CD4-positive, alpha-beta T cell treated with Interferon gamma for 1 hour (primary cell): ENCODE measurements at places on chromosomes 2 and 18.

DNA sequence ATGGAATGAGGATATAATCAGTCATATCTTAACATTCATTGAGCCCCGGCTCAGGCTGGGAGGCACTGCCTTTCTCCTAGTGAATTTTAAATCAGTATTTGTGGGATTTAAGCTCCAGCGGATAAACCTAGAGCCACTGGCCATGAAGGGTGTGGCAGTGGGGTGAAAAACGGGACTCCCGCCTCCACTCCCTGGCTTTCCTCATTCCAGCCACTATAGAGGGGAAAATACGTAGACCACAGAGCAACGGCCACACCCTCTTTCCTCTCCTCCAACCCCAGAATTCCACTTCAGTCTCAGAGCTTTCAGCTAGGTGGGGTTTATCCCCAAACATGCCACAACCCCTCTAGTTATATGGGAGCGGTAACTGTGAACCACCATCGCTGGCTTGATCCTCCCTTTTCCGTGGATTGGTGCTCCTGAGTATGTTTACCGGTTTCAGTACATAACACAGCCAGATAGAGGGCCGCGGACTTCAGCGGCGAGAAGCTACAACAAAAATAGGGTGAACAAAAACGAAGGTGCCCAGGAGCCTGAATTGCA is 70.6 kb upstream of the ITGB6 start:
- DNase-seq: no peak

DNA sequence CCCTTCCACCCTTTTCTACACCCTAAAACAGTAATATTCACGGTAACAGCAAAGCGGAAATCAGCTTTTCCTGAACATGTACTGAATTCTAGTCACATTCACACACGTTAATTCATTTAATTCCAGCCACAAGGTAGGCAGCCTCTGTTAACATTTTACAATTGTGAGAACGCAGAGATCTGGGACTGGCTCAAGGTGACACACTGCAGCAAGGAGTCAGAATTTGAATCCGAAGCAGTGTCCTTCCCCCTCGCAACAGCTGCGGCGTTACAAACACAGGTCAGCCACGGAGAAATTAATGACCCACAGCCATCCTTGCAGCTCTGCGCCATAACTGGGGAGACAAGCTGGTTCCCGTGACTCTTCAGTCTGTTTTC is 818 bp upstream of the SLC20A1 start:
- no peak for DNase-seq

GRCh38 chr2:207241198-207241597 is 75.5 kb upstream of the KLF7 start:
- no peak for DNase-seq

DNA sequence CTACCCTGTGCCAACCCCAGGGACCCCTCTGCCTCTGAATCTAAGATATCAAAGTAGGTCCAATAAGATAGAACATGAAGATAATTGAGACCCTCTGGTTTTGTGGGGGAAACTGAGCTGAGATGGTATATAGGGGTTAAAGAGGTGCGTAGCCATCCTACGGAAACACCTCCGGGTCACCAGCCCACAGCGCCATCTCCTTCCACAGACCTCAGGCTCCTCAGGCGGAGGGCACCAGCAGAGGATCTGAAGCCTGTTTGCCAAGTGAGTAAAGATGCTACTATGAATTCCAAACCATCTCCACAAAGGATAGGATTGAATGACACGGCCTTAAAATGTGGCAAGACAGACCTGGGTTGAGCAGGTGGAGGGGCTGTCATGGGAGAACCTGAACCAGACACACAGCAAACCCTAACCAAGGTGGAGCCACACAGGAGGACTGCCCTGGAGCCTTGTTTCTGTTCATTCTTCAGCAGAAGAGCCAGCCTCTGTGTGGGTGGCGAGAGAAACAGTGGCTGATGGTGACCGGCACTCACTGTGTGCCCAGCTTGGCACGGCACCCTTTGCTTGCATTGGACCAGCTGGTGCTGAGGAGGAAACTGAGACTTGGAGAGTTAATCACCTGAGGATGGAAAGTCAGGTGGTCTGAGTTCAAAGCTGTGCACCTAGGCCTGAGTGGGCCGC is 10.2 kb downstream of the GBX2 start:
- no peak for DNase-seq

DNA sequence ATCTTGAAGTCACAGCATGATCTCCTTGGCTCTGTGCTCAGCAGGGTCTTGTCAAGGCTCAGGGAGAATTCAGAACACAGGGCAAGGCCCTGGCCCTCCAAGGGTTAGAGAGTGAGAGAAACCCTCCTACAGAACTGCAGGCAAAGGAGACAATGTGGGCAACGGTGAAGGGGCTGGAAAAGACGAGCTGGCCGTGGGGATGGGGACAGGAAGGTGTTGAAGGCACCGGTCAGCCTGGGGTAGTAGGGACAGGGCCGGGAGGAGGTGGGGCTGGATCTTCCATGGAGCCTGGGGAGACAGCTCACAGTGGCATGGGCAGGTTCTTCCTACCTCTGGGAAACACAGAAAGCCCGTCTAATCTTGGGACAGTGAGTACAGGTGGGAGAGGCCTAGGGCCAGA is 92.2 kb upstream of the MCFD2 start:
- DNase-seq: no peak

DNA sequence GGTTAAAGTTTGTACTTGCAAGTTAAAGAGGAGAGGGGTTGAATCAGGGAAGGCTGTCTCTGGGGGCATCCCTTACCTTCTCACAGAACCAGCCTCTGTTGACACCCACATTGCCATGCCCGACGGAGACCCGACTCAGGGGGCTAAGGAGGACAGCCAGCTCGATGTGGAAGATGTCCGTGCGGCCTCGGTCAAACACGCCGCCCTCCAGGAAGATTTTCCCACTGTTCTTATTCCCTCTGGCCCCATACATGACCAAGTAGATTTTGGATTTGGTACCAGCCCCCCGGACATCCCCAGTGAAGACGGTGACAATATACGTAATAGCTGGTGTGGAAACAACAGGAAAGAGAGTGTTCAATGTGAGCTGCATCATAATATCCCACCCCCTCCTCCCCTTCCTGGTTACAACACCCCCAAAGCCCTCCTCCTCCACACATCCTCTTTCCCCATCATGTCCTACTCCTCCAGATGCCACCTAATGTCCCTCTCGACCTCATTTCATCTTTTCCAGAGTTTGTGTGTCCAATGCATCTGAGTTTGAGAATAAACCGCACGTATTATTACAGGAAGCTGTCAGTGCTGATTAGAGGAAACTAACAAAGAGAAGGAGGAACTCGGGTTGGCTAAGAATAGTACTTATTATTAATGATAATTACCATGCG is 55.7 kb downstream of the LOXHD1 start:
- no peak for DNase-seq

GRCh38 chr2:143124445-143124844 is 4.8 kb upstream of the ARHGAP15 start:
- no peak for DNase-seq

DNA sequence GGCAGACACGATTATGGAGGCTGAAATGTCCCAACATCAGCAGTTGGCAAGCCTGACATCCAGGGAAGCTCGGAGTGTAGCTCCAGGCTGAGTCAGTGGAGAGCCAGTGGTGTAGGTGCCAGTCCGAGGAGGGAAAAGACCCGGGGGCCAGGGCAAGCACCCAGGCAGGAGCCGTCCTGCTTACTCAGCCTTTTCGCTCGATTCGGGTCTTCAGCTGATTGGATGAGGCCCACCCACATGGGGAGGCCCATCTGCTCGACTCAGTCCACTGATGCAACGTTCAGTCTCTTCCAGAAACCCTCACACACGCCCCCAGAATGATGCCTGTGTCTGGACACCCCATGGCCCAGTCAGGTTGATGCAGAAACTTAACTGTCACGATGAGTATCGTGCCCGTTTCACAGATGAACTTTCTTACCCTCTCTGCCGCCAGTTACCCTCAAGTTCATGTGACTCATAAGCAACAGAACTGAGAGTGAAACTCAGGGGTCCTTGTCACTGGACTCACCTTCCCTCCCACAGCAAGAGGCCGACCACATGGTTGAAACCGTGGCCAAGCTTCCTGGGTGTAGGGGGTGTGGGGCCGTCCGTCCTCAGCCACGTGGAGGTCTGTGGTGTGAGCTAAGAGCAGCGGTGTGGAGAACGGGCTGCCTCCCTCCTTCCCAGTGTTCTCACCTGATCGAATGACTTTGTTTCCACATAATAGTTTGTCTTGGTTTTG is 197.4 kb upstream of the HDAC4 start:
- no peak for DNase-seq
